H54 (cell line): ENCODE measurements at places on chromosomes 3 and 15.

DNA sequence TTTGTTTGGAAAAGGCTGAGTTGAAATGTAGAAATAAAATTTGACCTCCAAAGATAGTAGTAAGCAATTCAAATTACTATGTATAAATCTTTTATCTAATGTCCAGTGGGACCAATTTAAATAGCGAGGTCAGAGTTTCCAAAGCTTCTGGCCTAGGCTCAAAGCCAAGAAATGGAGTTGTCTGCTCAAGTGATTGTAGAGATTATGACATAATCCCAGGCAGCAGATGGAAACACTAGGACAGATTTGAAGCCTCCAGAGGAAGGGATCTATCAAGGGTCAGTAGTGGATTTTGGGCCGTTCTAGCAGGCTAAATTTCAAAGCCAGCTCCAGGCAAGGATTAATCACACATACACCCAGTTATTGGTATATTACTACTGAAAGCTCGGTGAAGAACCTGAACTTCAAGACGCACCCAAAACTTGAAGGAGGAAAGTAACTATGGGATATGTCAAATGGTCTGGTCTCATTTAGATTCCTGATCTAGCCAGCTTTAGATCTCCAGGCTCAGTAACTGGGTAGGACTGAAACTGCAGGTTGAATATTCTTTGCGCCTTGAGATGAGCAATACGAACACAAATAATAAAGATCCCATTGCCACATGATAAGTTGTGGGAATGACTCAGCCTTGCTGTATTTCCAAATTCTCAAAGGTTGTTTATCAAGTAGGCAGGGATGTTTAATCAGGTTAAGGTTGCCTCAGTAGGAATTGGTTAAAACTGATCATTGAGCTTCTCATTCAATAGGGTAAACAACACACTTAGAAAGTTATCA is 30.9 kb upstream of the ARRDC4 start:
- DNase-seq: no peak

- no peak for DNase-seq
Measured at GRCh38 chr3:8900869-8901268, 62.4 kb downstream of the RAD18 start.

DNA sequence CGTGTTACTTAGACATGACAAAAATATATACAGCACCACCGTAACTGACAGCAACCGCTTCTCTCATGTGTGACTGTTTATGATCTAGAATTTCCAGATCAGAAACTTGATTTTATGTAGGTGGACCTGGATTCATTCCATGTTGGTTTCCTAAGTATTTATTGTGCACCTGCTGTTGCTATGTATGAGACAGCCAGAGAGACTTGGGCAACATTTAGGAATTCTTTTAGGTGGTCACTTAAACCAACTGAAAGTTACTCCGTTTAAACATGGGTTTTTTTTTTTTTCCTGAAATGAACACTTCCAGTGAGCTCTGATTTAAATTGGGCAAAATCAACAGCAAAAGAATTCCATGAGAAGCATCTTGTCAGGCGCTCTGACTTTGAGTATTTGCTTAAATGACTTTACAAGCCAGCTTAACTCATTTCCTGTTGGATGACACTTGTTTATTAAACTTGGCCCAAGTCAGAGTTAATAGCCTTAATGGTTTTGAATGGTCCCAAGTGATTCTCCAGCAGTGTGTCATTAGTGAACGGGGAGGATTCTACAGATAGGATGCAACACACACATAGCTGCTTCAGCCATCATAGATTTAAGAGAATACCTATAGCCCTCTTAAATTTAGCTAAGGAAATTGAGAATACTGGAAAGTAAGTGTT is 31.8 kb downstream of the MITF start:
- DNase-seq: no peak

DNA sequence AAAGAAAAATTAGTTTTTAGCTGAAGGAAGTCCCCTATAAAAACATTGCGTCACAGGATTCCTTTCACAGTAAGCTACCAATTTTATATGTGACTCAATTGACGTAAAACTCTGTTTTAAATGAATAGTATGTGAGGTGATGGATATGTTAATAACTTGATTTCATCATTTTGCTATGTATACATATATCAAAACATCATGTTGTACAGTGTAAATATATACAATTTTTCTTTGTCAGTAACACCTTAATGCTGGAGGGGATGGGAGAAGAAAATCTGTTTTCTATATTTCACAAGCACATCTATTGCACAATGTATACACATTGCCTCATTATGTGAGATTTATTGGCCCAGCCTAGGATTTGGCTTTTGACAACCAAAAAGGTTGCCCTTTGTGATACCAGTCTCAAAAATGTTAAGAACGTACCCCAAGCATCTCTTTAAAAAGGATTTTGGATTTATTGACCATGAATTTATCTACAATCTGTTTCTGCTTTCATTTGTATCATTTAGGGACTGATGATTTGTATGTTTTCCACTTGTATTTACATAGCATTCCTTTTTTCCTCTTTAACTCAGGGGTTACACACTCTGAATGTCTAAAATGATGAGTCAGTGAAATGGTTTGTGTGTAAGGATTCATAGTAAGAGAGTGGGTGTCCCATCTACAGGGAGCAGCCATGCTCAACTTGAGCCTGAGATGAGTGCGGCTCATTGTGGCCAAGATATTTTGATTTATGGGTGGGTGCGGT is 62.6 kb downstream of the CRTC3 start:
- DNase-seq: peak; percentile 39

DNA sequence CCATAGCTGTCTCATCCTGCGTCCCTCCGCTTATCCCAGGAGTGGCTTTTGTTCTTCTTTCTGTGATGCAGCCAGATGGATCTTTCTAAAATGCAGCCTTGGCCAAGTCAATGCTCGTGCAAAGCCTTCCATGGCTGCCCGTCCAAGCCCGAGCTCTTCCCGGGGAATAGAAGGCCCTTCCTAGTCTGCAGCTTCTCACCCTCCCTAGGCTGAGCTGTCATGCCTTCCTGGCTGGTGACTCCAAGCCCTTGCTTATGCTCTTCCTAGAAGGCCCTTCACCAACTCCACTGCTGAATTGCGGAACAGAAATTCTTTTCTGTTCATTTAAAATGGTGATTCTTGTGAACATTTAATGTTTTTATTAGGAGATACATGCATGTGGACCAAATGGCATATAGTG is 95.9 kb downstream of the SMAD6 start:
- DNase-seq: no peak

DNA sequence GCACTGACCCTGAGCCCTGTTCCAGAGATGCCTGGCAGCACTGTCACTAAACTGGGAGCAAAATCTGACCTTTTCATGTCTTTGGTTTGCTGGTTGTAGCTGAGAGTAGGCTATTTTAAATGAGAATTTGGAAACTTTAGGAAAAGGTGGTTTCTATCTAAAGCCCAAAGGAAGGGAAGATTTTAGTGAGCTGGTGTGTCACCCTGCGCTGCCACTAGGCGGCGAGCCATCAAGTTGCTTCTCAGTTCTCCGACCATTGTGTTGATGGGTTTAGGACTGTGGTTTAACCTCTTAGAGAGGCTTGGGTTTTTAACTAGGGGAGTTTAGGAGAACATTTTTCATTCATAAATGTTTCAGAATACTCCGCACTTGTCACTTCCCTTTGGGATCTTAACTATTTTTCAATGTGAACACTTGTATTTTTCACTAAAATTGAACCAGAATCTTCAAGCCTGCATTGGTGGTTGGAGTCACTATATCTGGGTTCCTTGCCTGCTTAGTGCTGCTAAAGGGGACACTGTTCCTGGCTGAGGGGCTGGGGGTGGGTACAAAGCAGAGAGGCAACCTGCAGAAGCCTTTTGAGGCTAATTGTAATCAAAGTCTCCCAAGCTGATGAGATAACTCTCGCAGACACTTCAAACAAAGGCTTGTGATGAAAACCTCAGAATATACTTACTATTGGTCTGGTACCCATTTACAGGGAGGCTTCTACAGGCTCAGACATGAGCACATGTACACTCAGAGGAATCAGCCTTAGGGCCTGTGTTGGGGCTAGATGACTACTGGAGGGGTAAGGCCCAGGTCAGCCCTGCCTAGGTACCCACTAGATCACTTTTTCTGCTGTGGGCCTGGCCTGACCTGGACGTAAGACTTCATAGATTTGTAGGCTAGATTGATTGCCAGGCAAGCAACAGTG is 16.8 kb downstream of the EXOSC7 start:
- no peak for DNase-seq

- no peak for DNase-seq
Measured at GRCh38 chr15:81783586-81783985, 262.2 kb downstream of the MEX3B start.

DNA sequence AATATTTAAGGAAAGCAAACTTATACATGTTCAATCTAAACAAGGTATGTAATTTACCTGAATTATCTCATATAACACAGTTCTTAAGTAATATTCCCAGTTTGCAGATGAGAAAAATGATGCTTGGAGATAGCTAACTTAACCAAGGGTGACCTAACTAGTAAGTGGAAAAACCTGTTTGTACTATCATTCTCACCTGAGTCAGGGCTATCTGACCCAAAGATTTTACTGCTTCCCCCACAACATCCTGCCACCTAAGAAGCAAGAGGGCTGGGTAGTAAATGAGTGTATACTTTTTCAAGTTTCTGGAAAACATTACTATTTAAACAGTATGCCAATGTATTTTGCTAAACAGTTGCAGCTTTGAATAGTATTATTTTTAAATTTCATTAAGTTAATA is 10.6 kb downstream of the TP63 start:
- no peak for DNase-seq

DNA sequence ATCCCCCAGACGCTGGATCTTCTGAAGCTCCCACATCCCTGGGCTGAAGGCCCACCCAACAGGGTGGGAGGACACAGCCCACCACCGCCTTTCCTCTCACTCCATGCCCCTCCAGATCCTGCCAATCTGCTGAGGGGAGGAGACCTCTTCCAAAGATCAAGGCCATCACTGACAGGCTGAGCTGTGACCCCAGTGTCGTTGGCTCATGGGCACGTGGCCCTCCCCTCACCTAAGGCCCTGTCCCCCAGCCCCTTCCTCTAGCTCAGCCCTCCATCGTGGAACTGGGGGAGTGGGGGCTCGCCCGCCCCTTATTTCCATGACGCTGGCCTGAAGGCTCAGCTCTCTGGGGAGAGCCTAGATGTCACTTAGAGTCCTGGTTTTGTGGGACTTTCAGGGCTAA is 10.4 kb downstream of the C3orf18 start:
- DNase-seq: no peak

GRCh38 chr15:56653107-56653506 is 80.2 kb downstream of the ZNF280D start:
- no peak for DNase-seq

GRCh38 chr3:136332302-136332701 is 82.2 kb downstream of the PCCB start:
- DNase-seq: no peak

GRCh38 chr3:130850044-130850797 is 43.7 kb upstream of the ATP2C1 start:
- no peak for DNase-seq

DNA sequence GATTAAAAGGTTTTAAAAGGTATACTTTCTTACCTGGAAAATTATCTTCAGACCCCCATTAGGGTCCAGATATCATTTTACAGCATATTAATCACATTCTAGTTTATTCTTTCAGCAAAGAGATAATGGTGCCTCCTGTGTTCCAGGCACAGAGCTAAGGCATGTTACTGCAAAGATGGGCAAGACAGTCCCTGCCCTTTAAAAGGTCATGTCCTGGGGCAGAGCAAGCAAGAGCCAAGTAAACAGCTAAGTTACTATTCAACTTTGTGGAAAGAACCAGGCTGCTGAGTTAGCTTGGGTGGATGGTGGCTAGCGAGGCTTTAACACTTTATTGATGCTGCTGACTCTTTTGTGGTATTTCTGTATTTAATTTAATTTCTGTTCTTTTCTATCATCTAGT is 75.0 kb downstream of the LRRC28 start:
- no peak for DNase-seq

DNA sequence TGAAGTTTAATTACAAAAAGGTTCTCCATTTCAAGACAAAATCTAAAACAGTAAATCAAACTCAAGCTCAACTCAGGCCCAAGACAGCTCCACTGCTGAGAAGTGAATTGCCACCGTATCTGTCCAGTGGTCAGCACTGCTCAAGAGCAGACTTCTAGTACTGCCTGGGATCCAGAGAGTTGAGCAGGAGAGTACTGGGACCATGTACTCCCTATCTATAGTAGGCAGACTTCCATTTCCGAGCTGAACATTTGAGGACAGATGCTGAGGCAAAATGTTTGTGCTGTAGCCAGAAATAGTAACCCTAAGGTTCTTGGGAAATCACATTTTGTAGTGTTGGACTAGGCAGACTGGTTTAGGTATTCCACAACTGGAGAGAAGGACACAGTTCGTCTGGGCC is 44.1 kb downstream of the MRPL3 start:
- no peak for DNase-seq

- DNase-seq: no peak
Measured at GRCh38 chr15:40274350-40275274, 8.3 kb downstream of the ANKRD63 start.

- no peak for DNase-seq
Measured at GRCh38 chr3:171393032-171393744, 67.0 kb downstream of the TNIK start.

GRCh38 chr3:132009241-132009640 is 25.6 kb downstream of the CPNE4 start:
- DNase-seq: no peak

DNA sequence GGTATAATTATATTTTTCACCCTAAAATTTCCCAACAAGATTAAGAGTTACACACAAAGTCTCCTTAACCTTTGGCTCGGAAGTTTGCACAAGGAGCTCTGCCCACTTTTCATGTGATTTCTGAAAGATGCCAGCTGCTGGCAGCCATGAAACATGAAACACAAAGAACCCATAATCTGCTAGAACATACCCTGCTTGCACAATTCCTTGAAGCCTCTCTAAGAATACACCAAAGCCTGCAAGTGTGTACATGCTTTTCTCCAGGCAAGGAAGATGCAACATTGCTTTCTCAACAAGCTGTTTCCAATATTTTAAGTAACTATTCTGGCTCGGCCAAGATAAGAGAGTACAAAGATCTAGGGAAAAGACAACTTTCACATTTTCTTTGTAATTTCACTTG is 182.0 kb upstream of the WNT5A start:
- no peak for DNase-seq

GRCh38 chr15:101578443-101578894 is 73.7 kb downstream of the TM2D3 start:
- no peak for DNase-seq

DNA sequence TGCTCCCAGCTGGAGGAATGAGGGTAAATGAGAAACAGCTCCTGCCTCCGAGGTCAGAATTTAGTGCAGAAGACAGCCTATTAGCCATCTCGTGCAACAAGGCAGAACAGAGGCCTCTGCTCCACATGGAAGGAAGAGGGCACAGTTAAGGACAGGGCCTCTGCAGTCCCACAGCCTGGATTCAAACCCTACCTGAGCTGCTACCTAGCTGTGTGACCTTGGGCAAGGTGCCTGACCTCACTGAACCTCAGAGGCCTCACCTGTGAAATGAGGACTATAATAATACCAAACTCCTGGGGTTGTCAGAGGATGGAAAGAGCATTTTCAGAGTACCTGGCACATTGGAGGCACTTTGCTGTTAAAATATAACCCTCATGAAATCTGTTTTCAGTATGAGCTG is 285.7 kb upstream of the CTNNB1 start:
- no peak for DNase-seq

- no peak for DNase-seq
Measured at GRCh38 chr15:52649686-52650085, 29.5 kb downstream of the ATOSA start.

GRCh38 chr15:74165461-74165860 is 8.0 kb upstream of the ISLR start:
- DNase-seq: no peak
